ENCODE measurements at places on chromosomes 7 and 10.
A peak's percentile ranks its signal among the peaks of the same experiment; 100 is the strongest.

GRCh38 chr10:6173203-6173602 lies 29.5 kb upstream of the PFKFB3 start:
- DNase-seq = no peak

GRCh38 chr10:95442341-95442740 lies 118.8 kb downstream of the SORBS1 start:
- no peak for DNase-seq

- no peak for DNase-seq
Observed at GRCh38 chr7:146961617-146962016, 845.0 kb downstream of the CNTNAP2 start.

DNA sequence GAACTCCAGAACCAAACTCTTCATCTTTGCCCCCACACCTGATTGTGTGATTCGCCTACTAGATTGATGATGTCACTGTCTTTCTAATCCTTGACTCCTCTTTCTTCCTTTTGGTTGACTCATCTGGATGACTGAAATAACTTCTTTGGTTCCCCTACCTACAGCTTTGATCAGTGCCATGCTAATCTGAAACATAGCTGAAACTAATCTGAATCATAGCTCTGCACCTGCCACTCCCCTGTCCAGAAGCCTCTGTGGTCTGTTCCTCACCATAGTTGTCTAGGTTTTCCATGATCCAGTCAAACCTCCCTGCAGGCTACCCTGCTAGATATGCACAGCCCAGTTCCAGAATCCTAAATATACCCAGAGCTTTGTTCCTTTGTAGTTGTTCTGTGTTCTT lies 51.9 kb downstream of the ZNF365 start:
- DNase-seq = no peak

DNA sequence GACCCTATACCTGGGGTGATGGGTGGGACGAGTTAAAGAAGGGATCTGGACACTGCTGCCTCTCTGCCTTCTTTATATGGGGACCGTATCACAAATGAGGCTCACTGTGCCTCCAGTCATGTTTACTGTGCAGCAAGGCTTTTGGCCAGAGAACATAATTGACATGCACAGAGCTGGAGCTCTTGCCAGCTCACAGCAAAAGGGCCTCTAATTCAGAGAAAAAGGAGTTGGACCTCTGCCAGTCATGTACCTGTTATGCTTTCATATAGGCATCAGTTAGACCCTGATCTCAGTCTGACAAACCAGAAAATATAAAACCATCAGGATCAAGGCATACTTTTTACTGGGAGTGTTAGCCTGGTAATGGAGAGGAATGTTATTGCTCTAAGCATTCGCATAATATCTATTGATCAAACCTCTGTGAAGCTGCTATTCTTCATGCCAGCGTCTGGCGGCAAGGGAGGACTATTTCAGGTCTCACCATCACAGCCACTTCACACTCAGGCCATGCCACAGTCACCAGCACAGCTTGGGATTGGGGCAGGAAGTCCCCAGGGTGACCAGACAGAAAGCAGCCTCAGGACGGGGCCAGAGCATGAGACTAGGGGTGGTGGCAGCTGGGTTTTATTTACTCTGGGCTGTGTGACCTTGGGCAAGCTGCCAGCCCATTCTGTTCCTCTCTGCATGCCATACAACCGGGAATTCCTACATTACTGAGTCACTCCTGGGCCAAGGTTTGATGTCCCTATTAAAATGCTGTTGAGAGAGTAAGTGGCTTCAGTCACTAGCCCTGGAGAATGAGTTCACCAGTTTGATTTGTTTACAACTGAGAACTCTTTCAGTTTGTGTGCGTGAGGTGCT lies 90.1 kb downstream of the NPSR1 start:
- DNase-seq = peak; percentile 72
